ENCODE measurements at places on chromosomes 12 and 14.

DNA sequence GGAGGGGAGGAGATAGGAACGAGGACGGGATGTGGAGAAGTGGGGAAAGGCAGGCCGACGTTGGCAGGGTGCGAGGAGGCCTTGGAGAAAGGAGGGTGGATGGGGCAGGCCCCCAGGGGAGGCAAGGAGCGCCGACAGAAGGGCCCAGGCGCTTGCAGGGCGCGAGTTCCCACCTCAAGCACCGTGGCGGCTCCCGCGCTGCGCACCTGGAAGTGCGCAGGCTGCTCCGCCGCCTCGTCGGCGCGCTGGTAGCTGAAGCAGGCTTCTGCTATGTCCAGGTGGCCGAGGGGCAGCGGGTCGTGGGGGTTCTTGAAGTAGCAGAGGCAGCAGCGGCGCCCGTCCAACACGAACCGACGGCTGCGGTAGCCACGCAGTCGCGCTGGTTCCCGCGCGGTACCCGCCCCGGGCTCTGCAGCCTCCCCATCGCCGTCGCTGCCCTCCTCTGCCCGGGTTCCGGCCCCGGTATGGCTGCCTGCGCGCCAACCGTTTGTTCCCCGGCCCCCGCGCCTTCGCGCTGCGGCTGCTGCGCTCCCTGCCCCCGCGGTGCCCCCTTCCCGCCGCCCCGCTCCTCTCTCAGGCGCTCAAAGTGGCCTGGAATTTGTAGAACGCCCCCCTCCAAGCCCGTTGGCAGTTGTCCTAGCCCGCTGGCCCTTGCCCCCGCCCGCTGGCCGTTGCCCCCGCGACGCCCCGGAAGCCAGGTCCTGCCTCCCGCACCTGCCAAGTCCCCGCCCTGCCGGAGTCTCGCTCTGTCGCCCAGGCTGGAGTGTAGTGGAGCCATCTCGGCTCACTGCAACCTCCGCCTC is 1.1 kb upstream of the ACTR6 start:
- DNase-seq = peak; percentile 40

GRCh38 chr12:70487440-70487839 is 121.3 kb downstream of the KCNMB4 start:
- no peak for DNase-seq

DNA sequence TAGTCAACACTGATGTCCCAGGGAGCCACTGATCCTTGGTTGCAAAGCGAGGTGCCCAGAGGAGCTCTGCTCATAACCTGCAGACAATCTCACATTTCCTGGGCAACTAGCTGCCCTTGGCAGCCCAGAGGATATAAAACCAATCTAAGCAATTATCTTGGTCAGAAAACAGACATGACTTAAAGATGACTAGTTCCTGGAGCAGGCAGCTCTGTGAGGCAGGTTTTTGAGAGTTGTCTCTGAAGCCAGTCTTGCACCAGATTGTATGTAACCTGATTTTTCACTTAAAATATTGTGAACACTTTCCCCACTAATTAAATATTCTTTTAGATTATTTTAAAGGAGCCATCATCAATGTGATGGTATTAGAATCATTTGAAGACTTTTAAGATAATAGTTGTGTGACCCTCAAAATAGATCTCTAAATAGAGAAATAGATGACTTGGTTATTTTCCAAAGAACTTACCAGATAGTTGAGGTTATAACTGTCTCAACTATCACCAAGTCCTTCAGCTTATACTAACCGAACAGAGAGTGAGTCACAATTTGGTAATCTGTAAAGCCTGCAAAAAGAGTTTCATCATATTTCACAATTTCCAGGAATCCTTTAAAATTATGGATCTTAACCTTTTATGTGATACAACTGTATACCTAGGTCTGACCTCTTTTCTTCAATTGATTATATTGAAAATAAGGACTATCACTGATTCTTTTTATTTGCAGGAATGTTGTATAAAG is 75.9 kb downstream of the LIN7A start:
- DNase-seq = no peak

DNA sequence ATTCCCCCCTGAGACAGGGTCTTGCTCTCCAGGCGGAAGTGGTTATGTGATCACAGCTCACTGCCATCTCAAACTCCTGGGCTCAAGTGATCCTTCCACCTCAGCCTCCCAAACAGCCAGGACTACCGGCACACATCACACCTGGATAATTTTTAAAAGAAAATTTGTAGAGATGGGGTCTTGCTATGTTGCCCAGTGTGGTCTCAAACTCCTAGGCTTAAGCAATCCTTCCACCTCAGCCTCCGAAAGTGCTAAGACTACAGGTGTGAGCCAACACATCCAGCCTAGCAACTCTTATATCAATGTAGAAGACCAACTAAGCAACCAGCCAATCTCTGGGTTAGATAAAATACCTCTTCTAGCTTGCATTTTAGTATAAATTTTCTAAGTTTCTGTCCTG is 297.2 kb downstream of the MED13L start:
- no peak for DNase-seq

DNA sequence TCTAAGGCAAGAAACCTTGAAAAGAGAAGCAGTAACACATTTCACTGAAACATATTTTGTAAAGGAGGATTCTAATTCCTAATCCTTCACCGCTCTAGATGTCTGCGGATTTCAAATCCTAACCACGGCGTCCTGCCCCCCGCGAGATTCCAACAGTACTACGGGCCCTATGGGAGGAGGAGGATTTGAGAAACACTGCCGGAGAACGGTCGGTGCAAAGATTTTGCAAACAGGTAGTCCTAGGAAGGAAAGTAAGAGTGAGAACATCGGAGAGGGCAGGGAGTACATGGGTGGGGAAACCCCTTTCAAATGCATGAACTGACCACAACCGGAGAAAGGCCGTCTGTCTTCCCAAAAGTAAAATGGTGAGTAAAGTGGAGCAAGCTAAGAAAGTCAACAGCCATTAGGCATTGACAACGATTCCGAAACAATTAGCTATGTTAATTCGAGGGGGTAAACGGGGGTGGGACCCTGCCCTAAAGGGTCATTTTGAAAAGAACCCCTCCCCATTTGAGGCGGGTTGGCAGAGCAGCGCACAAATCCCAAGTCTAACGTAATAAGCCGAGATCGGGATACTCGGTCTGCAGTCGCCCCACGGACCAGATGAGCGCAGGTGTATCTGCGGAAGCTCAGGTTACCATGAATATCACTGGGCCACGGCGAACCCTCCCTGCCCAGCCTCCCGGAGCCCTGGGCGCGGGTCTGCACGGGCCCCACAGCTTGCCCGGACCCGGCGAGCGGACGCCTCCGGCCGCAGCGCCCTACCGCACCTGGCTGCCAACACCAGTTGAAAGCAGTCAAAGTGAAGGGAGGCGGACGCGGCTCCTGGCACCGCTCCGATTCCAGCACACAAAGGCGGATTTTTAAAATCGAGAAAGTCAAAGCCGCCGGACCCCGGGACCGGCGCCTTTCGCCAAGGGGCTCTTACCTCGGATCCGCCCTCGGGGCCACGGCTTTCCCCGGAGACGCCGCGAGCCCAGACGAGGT is 662 bp downstream of the EPS8 start:
- DNase-seq = peak; percentile 24

DNA sequence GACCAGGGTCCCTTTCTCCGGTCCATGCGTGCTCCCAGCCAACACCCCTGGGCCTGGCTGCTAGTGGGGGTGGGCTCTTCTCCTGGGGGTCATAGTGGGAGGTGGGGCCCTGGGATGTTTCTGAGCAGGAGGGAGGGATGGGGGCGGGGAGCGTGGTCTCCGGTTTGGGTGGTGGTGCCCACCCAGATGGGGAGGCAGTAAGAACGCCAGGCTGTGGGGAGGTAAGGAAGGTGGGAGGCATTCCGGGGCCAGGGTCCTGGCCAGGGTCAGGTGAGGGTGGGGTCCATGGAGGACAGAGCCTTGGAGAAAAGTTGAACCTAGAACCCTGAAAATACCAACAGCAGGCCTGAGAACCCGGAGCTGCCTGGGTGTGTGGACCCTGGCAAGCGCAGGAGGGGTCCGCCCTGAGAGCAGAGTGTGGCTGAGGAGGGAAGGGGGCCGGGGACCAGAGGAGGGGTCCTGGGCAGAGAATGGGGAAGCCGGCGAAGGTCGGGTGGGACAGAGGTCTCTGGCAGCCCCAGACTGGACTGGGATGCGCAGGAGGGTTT is 5.7 kb downstream of the CRIP2 start:
- no peak for DNase-seq

DNA sequence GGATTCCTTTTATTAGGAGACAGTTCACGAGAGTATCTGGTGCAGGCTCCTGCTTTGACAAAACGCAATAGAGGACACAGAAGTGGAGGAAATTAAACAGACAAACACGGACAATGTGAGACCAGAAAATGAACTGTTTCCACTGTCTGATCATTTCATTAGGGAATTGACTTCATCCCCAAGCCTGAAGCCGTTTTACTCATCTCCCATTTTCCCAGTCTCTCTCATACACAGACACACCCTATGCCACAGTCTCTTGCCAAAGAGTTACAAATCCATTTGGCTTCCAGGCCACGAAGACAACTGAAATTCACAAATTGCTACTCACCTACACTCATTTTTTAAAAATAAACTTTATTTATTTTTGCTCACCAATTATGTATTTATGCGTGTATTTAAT is 1087.8 kb upstream of the TMEM132C start:
- DNase-seq = no peak

- no peak for DNase-seq
Measured at GRCh38 chr12:88418856-88419497, 161.3 kb downstream of the KITLG start.

DNA sequence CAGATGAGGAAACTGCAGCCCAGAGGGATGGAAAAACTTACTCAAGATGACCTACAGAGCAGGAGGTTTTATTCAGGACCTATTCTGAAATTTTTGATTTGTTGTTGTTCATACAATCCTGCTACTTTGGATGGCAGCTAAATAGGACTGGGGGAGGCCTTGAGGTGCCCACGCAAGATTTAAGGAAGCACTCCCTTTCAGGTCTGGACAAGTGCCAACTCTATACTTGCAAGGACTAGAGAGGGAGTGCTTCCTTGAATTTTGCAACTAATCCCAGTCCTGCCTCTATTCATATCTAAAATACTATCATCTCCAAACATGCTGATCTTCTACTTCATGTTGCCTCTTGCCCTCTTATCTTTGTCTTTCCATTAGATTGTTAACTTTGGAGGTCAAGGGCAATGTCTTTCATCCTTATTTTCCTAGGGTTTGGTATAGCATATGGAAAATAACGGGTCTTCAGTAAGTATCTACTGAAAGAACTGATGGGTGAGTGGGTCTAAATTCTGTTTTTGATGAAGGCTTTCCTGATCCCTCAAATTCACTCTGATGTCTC is 28.6 kb upstream of the PPM1H start:
- DNase-seq = no peak

GRCh38 chr12:87828382-87828973 is 200.7 kb downstream of the C12orf50 start:
- no peak for DNase-seq

GRCh38 chr14:100532154-100532861 is 54.9 kb downstream of the BEGAIN start:
- DNase-seq = no peak

- no peak for DNase-seq
Measured at GRCh38 chr12:17134315-17134714, 528.4 kb upstream of the LMO3 start.

DNA sequence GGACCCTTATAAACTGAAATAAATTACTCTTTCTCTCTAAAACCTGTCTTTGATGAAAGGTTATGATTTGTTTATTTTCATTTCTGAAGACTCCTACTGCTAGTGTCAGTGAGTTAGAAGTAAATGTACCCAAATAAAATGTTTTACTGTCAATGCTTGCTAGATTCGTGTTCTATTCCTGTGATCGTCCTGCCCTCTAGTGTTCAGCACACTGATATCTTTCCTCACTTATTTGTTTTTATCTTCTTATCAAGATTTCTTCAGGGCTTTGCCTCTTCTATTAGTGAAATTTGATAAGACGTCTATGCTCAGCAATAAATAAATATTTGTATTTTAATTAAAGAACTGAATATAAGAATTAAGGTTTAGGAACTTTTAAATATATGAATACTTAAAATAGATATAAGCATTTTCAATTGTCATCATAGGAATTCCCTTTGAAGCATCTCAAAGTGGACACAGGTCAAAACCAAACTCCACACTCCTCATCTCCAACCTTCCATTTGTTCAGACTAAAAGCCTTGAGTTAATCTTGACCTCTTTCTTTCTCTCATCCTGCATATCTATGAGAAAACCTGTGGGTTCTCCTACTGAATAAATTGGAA is 75.8 kb downstream of the C12orf50 start:
- DNase-seq = peak; percentile 19

- DNase-seq = no peak
Measured at GRCh38 chr12:114221136-114221833, 184.7 kb downstream of the TBX5 start.

DNA sequence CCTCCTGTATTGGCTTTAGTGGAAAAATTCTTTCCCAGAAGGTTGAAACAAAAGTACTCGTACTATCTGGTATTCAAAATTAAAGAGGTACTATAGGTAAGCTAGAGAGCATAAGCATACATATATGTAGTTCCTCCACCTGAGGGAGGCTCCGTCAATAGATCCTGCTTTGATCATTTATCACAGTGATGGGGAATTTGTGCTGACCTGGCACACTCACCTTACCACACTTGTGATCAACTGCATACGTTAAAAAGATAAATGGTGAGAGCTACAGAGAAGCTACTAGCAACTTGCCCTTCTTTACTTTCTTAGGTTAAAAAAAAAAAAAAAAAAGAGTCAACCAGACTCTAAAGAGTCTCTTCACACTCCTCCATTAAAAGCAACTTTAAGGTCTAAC is 2.5 kb downstream of the CAPRIN2 start:
- DNase-seq = no peak

DNA sequence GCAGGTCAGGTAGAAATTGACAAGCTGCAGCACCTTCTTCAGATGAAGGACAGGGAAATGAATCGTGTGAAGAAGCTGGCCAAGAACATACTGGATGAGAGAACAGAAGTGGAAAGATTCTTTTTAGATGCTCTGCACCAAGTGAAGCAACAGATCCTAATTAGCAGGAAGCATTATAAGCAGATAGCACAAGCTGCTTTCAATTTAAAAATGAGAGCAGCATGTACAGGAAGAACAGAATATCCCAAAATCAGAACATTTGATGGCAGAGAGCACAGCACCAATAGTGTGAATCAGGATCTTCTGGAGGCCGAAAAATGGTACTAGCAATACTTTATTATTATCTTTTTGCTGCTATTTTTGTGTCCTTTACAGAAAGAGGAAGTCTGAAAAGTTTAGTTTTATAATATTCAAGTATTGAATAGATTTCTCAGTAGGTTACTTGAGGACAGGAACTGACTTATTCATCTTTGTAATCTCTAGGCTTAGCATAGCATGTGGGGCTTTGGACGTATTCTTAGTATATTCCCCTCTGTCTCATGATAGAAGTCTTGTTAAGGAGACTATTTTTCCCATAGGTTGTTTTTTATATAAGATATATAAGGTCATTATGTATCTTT is 30.8 kb downstream of the BBOF1 start:
- no peak for DNase-seq

- no peak for DNase-seq
Measured at GRCh38 chr14:92601131-92601710, 87.6 kb downstream of the RIN3 start.

DNA sequence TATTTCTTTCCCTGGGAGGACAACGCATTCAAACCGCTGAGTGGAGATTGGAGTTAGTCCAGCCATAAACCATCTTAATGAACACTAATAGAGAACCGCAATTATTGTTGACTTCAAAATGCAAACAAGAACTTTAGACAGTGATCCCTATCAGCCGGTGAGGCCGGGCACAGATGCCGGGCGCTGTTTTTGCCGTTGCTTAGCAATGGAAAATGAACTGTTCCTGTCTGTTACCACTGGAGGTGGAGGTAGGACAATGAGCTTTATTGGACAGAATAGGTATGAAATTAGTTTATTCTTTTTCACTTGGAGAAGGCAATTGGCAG is 216.8 kb downstream of the TTC8 start:
- DNase-seq = no peak

Data from endothelial cell (in vitro differentiated cells).